ENCODE measurements at places on chromosomes 4 and X. TPM values are rescaled to one million over a fixed set of nuclear protein-coding genes. Genes with fewer than 3 reads are reported as not detected.

DNA sequence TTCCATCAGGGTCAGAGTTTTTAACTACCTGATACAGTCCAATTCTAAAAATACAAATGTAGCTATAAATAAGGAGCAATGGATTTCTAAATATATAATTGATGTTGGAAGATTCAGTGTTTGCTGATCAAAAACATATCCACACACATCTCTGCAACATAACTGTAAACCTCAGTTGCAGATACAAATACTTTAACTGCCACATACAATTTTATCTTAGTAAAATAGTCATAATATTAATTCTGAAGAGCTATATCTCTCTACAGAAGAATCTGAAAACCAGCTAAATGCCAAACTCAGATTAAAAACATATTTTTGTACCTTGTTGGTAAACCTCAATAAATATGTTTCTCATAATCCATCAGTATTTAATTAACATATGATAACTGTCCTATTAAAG is 674.3 kb upstream of the INTU start:
- peaks cover 3% of the 10 kb centered on the region for H3K4me1 ChIP-seq
- H3K4me3 ChIP-seq: no peak overlapping the region
- no peaks in the 10 kb centered on the region for H3K27me3 ChIP-seq
- no peak for DNase-seq
- H3K36me3 ChIP-seq: no peaks in the 10 kb centered on the region

GRCh38 chr4:143281507-143282190 is 55.0 kb upstream of the GAB1 start:
- H3K4me1 ChIP-seq: no peaks in the 10 kb centered on the region
- H3K27ac ChIP-seq: no peak overlapping the region
- no peaks in the 10 kb centered on the region for H3K36me3 ChIP-seq

DNA sequence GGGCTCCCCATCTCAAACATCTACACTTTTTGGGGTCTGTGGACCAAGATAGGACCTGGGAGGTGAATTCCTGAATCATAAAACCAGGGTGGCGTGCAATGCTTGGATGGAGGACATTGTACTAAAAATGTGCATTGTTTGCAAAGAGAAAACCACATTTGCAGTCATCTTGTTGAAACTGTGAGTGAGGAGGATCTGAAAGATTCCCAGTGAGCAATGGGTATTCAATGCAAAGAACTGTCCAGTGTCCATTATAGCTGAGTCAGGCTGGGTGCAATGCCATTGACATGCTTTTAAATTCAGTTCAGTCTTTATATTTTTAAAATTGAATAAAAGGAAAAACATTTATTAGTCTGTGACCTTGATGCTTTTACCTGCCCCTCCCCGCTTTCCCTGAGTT is 215.7 kb downstream of the STK32B start:
- H3K27me3 ChIP-seq: no peaks in the 10 kb centered on the region
- no peaks in the 10 kb centered on the region for H3K36me3 ChIP-seq
- DNase-seq: no peak
- H3K27ac ChIP-seq: no peak overlapping the region
- no peaks in the 10 kb centered on the region for H3K4me1 ChIP-seq
- H3K4me3 ChIP-seq: no peak overlapping the region

Gene PNPLA4
- total RNA-seq: 9.5 TPM

Gene C4orf50
- 0.03 TPM for total RNA-seq

GRCh38 chr4:7207628-7208231 is 15.4 kb downstream of the SORCS2 start:
- H3K4me1 ChIP-seq: no peaks in the 10 kb centered on the region
- no peak overlapping the region for H3K4me3 ChIP-seq

DNA sequence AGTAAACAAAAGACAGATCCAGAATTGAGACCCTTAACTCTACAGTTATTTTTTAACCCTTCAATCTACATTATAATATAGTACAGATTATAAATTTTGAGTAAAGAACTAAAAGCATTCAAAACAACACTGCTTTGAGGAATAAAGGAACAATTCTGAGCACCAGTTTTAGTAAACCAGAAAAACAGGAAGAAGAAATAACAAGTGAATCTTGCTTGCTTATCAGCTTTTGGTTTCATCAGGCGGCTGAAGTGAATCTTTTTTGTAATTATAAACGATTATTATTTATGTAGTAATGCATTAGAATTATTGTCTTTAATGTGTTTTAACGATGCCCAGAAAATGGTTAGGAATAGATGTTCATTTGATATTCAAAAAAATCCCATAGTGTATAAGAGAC is 305.4 kb downstream of the ARAP2 start:
- H3K27me3 ChIP-seq: no peaks in the 10 kb centered on the region
- H3K4me1 ChIP-seq: no peaks in the 10 kb centered on the region
- no peak overlapping the region for H3K4me3 ChIP-seq
- H3K27ac ChIP-seq: no peak overlapping the region
- H3K36me3 ChIP-seq: no peaks in the 10 kb centered on the region

DNA sequence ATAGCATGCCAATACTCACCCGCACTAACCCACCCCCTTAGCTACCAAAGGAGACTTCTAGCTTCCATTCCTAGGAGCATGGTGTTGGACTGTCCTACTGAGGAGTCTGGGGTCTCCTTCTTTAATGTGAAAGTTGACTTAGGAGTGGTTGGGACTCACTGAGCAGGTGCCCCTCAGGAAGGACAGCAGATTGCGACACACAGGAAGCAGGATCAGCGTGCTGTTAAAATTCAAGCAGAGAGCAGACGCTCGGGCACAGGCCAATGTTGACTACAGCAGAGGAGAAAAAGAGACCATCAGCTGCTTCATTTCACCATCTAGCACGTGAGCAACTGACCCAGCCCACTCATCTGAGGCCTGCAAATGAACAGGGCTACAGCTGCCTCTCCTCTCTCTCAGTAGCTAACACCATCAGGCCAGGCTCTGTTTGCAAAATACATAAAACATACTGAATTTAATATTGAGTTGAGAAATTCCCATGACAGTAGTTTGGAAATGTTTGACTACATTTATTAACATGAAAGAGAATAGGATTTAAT is 10.8 kb downstream of the NOX1 start:
- no peaks in the 10 kb centered on the region for H3K27me3 ChIP-seq
- DNase-seq: no peak
- H3K4me1 ChIP-seq: no peaks in the 10 kb centered on the region
- no peak overlapping the region for H3K27ac ChIP-seq

Gene SPIN2A
- 1.5 TPM for total RNA-seq

Gene CT45A10
- not detected for total RNA-seq

Gene PDLIM3
- 411 TPM for total RNA-seq

- H3K27ac ChIP-seq: no peak overlapping the region
- no peaks in the 10 kb centered on the region for H3K27me3 ChIP-seq
- H3K4me1 ChIP-seq: no peaks in the 10 kb centered on the region
- no peak overlapping the region for H3K4me3 ChIP-seq
- no peaks in the 10 kb centered on the region for H3K36me3 ChIP-seq
- no peak for DNase-seq
Observed at GRCh38 chr4:14583752-14584151, 418.5 kb upstream of the CPEB2 start.

Gene STATH
- total RNA-seq: not detected

Gene SLC2A9
- total RNA-seq: 11.0 TPM

DNA sequence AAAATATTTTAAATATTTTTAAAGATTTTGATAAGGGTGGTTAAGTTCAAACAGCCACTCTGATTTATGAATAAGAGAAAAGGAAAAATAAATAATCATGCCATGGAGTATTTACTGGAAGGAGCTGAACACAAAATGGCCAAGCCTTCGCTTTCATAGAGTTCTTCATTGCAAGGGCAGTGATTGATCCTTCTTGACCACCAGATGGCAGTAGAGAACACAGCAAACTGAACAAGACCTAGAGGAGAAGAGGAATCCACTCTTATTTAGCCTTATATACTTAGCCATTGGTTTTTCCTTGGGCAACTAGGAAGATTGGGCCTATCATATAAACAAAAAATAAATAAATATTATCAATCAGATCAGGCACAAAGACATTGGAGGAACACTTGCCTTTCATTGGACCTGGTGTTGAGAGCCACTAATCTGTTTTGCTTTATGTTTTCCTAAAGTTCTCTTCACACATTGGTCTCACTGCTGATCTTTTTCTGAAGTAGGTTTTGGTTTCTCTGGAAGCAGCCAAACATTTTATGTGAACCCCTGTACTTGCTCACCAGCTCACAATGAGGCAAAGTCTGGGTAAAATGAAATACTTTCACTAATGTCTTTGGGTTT is 58.1 kb upstream of the PARM1 start:
- no peaks in the 10 kb centered on the region for H3K36me3 ChIP-seq
- no peaks in the 10 kb centered on the region for H3K4me1 ChIP-seq
- no peak for DNase-seq
- H3K27ac ChIP-seq: no peak overlapping the region
- no peaks in the 10 kb centered on the region for H3K27me3 ChIP-seq

Gene SSX1
- not detected for total RNA-seq

Gene MAP7D2
- total RNA-seq: 0.23 TPM

Gene TMEM129
- total RNA-seq: 26.6 TPM

Gene ADH7
- total RNA-seq: not detected

DNA sequence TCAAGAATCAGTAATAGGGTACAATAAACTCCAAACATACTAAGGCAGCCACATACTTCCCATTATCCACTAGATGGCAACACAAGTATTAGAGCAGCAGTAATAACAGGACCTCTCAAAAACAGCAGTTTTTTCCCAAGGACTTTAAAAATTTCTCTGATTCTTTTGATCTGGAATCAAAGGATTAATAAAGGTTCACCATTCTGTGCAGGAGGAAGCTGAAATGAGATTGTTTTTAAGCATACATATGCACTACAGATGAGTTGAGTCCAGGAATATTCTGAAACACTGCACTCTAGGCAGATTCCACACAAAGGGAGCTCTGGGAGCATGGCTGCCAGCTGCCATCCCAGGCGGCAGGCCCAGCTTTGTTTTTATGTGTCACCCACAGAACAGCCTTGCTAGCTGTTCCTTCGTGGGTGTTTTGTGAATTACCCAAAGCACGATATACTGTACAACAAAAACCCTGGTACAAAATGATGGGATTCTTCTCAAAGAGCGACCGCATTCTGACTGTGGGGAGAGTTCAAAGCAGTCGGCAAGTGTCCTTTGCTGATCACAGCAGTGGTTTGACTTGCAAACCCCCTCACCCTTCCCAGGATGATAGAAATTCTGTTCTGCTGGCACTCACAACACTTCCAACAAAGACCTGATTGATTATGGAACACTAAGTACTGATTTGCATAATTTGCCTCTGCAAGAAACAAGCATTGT is 61.0 kb downstream of the STX18 start:
- no peaks in the 10 kb centered on the region for H3K36me3 ChIP-seq
- no peak overlapping the region for H3K4me3 ChIP-seq
- H3K27me3 ChIP-seq: no peaks in the 10 kb centered on the region
- DNase-seq: no peak
- no peak overlapping the region for H3K27ac ChIP-seq

Gene TRO
- total RNA-seq: 13.5 TPM

DNA sequence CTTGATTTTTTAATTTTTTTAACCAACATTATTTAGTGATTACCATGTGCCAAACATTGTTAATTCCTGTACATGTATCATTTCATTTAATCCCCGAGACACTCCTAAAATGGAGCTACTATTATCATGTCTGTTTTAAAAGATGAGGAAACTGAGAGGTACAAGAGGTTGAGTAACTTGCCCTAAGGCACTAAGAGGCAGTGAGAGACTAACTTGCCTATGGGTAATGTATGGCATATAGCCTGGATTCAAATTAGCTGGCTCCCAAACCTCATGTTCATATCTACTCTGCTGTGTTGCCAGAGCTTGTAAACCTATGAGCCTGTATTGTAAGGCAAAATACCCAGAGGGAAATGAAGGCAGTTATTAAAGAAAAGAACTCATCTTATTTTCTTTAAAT is 443.6 kb downstream of the IL15 start:
- H3K4me1 ChIP-seq: no peaks in the 10 kb centered on the region
- H3K4me3 ChIP-seq: no peak overlapping the region
- DNase-seq: no peak
- H3K36me3 ChIP-seq: no peaks in the 10 kb centered on the region
- H3K27me3 ChIP-seq: no peaks in the 10 kb centered on the region

- peak within 1 kb of the TSS; percentile 23 for H3K4me3 ChIP-seq
- H3K27ac ChIP-seq: no peak within 1 kb of the TSS
- DNase-seq: no peak
Observed at GRCh38 chrX:2828344-2828958, at the start of gene GYG2. Gene GYG2, plus strand, starts transcription at chrX:2828930. Its CDS starts 1,259 bp downstream, at chrX:2830189.

Gene CPZ
- total RNA-seq: 10.0 TPM

- peaks cover 3% of the 10 kb centered on the region for H3K4me1 ChIP-seq
- H3K4me3 ChIP-seq: no peak overlapping the region
- no peaks in the 10 kb centered on the region for H3K27me3 ChIP-seq
- H3K36me3 ChIP-seq: no peaks in the 10 kb centered on the region
- DNase-seq: no peak
- H3K27ac ChIP-seq: peak overlapping the region; percentile 27
Observed at GRCh38 chr4:113943863-113944262, 35.6 kb downstream of the ARSJ start.

DNA sequence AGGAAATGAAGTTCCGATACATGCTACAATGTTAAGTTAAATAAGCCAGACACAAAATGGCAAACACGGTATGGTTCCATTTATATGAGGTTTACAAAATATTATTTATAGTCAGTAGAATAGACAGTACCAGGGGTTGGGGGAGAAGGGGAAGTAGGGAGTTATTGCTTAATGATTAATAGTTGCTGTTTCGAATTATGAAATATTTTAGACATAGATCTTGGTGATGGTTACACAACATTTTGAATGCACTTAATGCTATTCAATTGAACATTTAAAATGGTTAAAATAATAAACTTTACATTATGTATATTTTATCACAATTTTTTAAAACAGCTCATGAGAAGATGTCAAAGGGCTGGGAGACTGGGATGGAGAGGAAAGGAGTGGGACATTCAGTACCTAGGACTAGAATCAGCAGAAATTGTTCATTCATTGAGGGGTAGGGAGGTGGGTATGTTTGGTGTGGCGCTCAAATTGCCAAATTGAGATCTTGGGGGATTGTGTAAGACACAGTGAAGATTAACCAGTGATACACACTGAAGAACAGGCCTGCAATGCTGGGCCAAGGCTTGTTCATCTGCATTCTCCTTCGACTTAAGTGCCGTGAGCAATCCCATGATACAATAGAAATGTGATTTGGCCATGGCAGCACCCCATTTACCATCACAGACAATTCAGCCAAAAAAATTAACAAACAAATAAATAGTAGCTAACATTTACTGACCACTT is 165.6 kb upstream of the GALNT7 start:
- no peaks in the 10 kb centered on the region for H3K36me3 ChIP-seq
- peaks cover 2% of the 10 kb centered on the region for H3K4me1 ChIP-seq
- H3K27me3 ChIP-seq: no peaks in the 10 kb centered on the region
- no peak overlapping the region for H3K27ac ChIP-seq

Gene PPBP
- 8.4 TPM for total RNA-seq

Gene NONO
- 191 TPM for total RNA-seq

Gene GUCY1A1
- total RNA-seq: 74.0 TPM

DNA sequence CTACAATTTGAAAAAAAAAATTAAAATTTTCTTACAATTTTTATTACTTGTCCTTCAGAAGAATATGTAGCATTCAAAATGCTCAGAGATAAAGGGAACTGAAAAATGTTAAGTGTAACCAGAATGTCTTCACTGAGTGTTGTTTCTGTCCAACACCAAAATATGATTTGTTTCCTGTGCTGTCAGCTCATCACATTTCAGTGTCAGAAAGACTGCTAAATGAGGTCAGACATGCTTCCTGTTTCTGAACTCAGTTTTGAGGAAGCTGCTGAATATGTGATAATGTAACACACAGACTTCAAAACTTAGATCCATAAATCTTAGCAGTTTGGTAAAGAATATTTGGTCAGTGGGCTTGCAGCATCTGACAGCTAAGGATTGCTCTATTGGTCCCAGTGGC is 1849.7 kb downstream of the PCDH7 start:
- no peak for DNase-seq
- H3K27ac ChIP-seq: no peak overlapping the region
- H3K36me3 ChIP-seq: no peaks in the 10 kb centered on the region
- H3K4me3 ChIP-seq: no peak overlapping the region
- no peaks in the 10 kb centered on the region for H3K4me1 ChIP-seq
- no peaks in the 10 kb centered on the region for H3K27me3 ChIP-seq

Measured in aorta (tissue), 5 donors.